ENCODE measurements at places on chromosomes 6 and 20. TPM values are rescaled to one million over a fixed set of nuclear protein-coding genes. Genes with fewer than 3 reads are reported as not detected.

ZC3H12D gene
- total RNA-seq, result 0.24 TPM

NELFCD gene
- 44.3 TPM for total RNA-seq

SYNDIG1 gene
- total RNA-seq, result not detected

LPA gene
- total RNA-seq, result not detected

RCAN2 gene
- 38.1 TPM for total RNA-seq

CGA gene
- not detected for total RNA-seq

TSHZ2 gene
- total RNA-seq, result 3.5 TPM

MED23 gene
- 10.1 TPM for total RNA-seq

ADAM33 gene
- 3.1 TPM for total RNA-seq

PRKN gene
- total RNA-seq, result 21.6 TPM

LGSN gene
- not detected for total RNA-seq

ULBP2 gene
- 0.49 TPM for total RNA-seq

JPH2 gene
- total RNA-seq, result 47.6 TPM

SPATA25 gene
- total RNA-seq, result 0.71 TPM

HS3ST5 gene
- 0.13 TPM for total RNA-seq

Measured in gastrocnemius medialis (tissue), 4 donors.